Activated CD4-positive, alpha-beta T cell treated with anti-CD3 and anti-CD28 coated beads, Interleukin-2, amount 50 U/mL, for 24 hours (primary cell): ENCODE measurements at places on chromosomes 3 and 15.

DNA sequence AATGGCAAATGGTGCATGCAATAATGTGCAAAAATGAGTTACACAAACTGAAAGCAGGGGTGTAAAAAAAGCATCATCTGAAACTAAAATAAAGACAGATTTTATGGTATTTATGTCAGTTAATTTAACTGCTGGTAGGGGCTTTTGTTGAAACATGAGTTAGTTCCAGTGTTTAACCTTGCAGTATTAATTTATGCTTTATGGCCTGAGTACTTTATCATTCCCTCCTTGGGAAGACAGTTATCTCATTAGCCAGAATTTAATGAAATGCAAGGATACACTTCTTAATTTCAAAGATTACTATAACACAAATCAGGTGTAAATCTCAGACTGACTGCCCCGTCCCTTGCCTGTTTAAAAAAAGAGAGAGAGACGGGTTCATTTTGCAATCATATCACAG lies 240.1 kb upstream of the MEIS2 start:
- DNase-seq, result no peak

- no peak for DNase-seq
Measured at GRCh38 chr3:114542359-114542758, 248.5 kb downstream of the TIGIT start.

DNA sequence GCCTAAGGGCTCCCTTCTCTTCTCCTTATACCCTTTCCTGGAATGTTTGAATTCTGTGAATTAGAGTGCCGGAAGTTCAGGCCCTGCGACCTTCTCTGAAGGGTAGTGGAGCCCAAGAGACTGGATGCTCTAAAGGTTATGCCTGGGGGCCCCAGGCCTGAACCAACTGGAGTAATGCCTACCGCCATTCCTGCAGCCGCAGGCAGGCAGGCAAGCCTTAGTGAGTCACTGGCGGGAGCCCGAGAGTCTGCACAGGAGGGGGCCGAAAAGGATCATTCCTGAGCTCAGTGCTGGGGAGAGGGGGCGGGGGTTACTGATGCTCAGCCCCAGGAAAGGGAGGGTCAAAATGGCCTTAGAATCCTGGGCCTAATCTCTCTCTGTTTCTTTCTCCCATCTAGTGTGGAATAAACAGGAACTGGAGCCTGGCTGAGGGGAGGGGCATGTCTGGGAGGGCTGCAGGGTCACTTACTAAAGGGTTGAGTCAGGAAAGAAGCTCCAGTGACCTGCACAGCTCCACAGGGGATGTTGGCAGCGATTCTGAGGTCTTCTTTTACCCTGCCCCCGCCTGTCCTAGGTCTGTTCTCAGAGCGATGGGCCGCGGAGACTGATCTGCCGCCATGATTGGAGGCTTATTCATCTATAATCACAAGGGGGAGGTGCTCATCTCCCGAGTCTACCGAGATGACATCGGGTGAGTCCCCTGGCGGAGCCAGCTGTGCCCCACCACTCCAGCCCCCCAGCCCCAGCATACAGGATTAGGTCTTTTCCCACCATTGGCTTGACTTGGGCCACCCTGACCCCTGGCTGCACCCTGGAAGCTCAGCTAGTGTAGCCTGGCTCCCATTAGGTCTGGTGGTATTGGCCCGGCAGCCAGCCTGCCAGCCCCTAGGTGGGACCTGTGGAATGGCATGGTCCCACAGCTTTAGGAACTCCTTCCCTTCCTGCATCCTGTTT lies 2.0 kb downstream of the AP2M1 start:
- no peak for DNase-seq

- DNase-seq, result no peak
Measured at GRCh38 chr15:98111806-98112205, 151.3 kb downstream of the ARRDC4 start.

GRCh38 chr15:29612701-29613100 lies 209.6 kb downstream of the TJP1 start:
- DNase-seq, result no peak

- DNase-seq, result no peak
Measured at GRCh38 chr3:64766440-64766839, 78.6 kb upstream of the ADAMTS9 start.

DNA sequence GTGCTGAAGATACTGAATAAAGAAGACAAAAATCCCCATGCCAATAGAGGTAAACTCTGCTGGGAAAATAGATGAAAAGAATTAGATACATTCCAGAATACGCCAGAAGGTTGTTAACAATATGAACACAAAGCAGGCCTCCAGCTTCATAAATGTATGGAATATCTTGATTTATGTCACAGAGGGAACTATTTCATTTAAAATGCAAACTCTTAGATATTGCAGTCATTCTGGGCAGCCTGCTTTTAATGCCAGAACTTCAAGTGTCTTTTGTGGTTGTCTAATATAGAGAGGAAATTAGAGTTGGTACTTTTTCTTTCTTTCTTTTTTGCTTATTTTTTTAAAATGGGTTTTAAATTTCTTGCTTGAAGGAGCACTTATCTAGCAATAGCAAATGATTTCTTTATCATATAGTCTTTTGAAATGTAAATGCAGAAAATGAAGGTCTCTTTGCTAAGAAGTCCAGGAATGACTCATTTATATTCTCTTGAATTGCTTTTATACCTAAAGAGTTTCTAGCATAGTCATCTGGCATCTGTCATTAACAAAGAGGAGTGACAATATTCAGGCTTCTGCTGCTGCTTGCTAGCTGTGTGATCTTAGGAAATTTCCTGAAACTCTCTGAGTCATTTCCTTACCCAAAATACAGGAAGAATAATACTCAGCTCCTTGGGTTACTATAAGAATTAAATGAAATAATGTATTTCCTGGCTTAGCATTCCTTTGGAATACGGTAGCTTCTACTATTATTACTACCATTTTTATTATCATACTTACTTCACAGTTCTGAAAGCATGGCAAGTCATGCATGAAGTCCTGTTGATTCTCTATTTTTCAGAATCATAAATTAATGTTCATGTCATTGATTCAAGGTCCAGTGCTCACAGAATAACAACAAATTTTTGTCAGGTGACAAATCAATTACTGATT lies 527.6 kb downstream of the DIPK2A start:
- DNase-seq, result no peak

DNA sequence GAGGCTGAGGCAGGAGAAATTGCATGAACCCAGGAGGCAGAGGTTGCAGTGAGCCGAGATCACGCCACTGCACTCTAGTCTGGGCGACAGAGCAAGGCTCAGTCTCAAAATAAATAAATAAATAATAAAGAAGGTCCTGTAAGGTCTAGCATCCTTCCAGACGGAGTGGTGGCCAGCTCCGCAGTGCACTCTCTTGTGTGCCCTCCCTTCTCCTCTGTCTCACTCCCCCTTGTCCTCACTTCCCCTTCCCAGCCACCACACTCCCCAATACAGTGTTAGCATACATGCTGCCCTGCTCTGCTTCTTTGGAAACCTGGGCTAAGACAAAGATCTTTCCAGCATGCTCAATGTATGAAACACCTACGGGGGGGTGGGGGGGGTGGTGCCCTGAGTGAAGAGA lies 3.4 kb upstream of the CLN6 start:
- no peak for DNase-seq

GRCh38 chr3:11629716-11630115 lies 14.0 kb downstream of the VGLL4 start:
- no peak for DNase-seq

DNA sequence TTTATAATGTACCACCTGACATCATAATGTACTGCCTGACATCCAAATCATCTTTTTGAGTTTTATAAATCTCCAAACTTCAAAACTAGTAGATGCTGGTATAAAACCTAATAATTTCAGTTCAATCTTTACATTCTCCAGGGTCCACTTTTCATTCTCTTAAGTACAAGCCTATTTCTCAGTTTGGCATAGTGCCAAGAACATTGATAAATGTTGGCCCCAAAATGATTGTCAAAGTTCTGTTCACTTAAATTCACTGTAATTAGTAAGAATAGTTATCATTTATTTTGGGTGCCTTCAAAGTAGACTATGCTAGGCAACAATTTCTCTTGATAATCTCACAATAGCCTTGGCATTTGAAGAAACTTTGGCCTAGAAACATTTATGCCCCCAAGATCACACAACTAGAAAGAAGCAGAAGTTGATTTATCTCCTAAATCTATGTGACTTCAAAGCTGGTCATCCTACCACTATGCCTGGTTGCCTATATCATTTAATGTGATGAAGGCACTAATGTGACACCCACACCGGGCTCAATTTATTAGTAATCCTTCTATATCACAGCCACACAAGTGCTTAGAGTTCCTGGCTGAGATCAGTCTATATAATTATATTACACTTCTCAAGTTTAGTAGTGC lies 101.7 kb downstream of the ZNF609 start:
- DNase-seq, result no peak

GRCh38 chr15:73930790-73931281 lies 4.6 kb downstream of the LOXL1 start:
- no peak for DNase-seq

GRCh38 chr15:27575521-27575920 lies 523.6 kb downstream of the OCA2 start:
- DNase-seq, result no peak

DNA sequence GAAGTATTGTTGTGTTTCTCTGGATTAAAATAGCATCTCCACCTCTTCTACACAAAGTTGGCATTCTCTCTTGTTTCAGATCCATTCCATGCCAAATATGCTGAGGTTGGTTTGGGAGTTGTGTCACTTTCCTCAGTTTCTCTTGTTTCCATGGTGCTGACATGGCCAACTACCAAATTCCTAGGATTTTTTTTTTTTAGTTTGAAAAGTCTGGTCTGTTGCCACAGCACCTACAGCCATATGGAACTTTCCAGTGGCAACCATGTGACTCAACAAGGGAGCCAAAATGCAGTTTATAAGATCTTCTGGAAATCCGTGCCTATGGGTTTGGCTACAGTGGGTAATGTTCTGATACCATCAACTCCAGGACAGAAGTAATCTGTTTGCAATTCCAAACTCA lies 96.0 kb upstream of the CLSTN2 start:
- DNase-seq, result no peak

DNA sequence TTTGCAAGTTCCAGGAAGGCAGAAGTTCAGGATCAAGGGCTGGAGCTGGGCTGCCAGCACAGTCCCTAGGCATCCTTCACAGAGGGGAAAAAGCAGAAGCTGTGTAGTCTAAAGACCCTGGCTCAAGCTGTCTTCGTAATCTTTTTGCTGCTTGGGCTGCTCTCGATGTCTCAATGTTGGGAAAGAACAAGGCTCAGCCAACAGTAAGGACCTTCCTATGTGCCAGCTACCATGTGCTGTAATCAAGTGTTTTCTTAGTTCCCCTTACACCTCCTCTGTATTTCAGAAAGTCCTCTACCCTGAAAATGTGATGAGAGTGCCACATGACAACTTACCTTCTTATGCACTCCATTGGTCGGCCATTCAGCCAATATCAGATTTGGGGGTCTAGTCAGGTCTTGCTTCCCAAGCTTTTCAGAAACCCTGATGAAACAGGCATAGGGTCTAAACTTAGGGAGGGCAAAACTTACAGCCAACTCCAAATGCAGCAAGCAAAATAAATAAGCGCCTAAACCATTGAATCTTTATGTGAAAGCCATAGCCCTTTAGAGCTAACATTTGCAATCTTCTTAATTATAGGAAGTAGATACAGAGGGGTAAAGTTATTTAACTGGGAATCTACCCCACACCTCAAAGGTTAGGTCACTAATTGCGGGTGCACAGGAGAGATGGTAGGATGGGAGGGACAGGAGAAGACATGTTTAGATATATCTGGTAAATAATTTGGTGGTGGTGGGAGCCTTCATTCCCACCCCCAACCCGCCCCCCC lies 1.2 kb upstream of the EDEM1 start:
- no peak for DNase-seq

DNA sequence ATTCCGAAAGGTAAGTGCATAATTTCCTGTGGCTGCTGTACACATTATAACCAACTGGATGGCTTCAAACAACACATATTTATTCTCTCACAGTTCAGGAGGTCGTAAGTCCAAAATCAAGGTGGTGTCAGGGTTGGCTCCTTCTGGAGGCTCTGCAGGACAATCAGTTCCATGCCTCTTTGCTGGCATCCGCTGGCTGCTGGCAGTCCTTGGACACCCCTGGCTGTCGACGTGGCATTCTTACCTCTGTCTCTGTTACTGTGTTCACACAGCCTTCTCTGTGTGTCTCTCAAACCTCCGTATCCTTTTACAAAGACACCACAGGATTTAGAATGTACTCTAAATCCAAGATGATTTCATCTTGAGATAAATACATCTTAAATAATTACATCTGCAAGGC lies 398.8 kb upstream of the ATP10A start:
- DNase-seq, result no peak

DNA sequence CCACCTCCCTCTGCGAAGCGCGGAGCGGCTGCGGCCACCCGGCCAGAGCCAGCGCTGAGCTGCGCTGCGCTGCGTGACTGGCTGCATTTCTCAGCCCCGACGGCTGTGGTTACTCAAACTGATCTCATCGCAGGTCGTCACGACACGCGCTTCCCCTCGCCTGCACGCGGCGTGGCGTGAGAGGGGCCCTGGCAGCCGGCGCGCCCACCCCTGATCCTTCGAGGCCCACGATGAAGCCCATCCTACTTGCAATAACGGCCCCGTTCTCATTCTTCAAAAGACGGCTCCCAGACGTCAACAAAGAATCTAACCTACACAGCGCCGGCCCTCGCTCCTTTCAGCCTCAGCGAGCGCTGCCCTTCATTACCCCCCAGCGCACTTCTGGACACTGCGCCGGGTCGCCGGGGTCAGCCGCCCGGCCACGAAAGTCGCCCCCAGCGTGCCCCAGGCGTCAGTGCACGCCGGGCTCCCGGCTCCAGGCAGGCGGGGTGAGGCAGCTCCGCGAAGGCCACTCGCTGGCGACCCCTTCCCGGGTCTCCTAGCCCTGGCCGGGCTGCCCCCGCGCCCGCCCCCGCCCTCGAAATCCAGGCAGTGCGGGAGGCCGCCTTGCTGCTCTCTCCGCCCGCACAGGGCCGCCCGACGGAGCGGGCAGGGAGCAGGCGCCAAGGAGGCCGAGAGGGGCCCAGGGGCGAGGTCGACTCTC lies 9.9 kb upstream of the LEKR1 start:
- DNase-seq, result peak; percentile 6
